ENCODE measurements at places on chromosomes 2 and 18.

- DNase-seq: no peak
Measured at GRCh38 chr2:136909777-136910176, 144.4 kb downstream of the THSD7B start.

- no peak for DNase-seq
Measured at GRCh38 chr2:37854676-37855282, 70.3 kb upstream of the RMDN2 start.

- no peak for DNase-seq
Measured at GRCh38 chr18:30302181-30302580, 740.4 kb downstream of the DSC3 start.

DNA sequence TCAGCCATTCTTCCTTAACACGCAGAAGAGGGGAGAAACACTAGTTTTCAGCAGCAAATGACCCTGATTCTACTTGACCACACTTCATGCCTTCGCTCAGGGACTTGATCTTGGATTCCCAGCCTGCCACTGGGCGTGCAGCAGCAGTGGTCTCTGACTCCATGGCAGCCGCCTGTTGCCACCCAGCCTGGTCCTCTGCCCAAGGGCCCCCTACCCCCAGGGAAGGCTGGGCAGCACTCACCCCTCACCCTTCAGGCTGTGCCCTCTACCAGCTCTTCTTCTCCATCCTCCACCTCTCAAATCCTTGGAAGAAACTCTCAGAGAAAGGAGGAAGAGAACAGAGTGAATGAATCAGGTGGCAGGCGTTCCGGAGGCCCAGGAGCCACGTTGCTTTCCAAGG lies 32.1 kb upstream of the RPL31 start:
- DNase-seq: no peak

- DNase-seq: peak; percentile 57
Measured at GRCh38 chr2:219057709-219058540, 2.8 kb downstream of the IHH start.

DNA sequence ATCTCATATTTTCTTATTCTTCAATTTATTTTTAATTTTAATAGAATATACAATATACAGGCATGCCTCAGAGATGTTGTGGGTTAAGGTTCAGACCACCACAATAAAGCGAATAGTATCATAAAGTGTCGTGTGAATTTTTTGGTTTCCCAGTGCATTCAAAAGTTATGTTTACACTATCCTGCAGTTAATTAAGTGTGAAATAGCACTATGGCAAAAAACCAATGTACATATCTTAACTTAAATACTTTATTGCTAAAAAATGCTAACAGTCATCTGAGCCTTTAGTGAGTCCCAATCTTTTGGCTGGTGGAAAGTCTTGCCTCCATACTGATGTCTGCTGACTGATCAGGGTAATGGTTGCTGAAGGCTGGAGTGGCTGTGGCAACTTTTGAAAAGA lies 637.6 kb downstream of the TDRD15 start:
- no peak for DNase-seq

- DNase-seq: no peak
Measured at GRCh38 chr2:233037078-233037477, 4.6 kb downstream of the NEU2 start.

GRCh38 chr2:213551526-213551925 lies 267.3 kb downstream of the SPAG16 start:
- DNase-seq: no peak
